ENCODE measurements at places on chromosomes 3 and 15.

GRCh38 chr15:83365370-83365938 lies 81.0 kb upstream of the BNC1 start:
- peak; percentile 23 for DNase-seq

GRCh38 chr3:43104660-43105595 lies 951 bp downstream of the POMGNT2 start:
- DNase-seq, result peak; percentile 58

DNA sequence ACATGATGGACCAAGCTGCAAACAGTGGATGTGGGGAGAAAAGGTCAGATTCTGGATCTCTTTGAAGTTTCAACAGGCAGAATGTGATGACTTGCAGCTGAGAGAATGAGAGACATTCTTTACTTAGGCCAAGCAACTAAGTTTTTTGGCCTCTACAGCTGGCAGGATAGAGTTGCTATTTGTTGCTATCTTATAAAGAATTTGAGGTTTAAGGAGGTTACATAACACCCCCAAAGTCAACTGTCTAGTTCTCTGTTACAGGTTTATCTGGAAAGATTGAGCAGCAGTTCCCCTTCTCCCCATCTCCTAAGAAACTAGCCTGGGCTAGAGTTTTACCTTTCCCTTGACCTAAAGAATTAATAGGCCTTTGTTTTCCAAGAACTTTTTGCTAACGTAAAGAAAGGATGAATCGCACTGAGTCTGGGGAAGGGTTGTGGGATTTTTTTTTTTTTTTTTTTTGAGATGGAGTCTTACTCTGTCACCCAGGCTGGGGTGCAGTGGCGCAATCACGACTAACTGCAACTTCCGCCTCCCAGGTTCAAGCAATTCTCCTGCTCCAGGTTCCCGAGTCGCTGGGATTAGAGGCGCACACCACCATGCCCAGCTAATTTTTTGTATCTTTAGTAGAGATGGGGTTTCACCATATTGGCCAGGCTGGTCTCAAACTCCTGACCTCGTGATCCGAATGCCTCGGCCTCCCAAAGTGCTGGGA lies 26.6 kb upstream of the SLMAP start:
- no peak for DNase-seq

DNA sequence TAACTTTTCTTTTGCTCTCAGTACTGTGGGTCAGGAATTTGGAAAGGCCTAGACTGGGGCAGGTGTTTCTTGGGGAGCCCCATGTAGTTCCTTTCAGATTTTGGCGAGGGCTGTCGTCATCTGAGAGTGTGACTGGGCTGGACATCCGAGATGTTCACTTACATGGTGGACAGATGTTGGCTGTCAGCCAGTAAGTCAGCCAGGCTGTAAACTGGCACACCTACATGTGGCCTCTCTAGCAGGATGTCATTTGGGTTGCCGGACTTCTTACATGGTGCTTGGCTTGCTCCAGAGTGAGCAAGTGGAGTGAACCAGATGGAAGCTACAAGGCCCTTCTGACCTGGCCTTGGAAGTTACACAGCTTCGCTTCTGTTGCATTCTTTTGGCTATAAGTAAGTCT lies 20.7 kb downstream of the TATDN2 start:
- DNase-seq, result no peak

GRCh38 chr15:42140383-42141070 lies 15.9 kb downstream of the PLA2G4F start:
- DNase-seq, result no peak

- DNase-seq, result no peak
Observed at GRCh38 chr3:159679900-159680299, 308.7 kb upstream of the IL12A start.

DNA sequence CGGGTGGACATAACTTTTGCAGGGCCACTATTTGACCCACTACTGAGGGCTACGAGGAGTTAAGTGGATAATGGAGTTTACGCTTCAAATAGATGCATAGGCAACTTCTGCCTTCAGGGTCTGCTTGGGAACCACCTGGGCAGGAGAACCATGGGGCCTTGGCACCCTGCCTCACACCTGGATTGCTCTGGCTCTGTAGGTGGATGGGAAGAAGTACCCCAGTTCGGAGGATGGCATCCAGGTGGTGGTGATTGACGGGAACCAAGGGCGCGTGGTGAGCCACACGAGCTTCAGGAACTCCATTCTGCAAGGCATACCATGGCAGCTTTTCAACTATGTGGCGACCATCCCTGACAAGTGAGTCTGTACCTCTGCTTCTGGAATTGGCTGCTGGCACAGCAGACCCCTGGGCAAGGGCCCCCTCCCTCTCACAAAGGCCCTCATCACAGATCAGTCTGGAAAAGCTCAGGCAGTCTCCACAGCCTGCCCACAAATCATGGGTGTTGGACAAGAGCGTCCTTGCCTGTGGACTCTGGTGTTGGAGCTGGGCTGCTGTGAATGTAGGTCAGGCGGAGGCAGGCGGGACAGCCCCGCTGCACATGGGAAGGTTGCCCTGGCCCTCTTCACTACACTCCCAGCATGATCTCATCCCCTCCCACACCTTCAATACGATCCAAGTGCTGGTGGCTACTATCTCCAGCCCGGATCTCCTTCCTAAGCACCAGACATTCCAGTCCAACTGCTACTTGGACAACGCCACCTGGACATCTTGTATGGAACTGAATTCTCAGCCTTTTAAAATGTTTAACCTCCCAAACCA lies 46.7 kb downstream of the MESD start:
- no peak for DNase-seq

GRCh38 chr3:84680700-84681099 lies 278.1 kb upstream of the CADM2 start:
- DNase-seq, result no peak

DNA sequence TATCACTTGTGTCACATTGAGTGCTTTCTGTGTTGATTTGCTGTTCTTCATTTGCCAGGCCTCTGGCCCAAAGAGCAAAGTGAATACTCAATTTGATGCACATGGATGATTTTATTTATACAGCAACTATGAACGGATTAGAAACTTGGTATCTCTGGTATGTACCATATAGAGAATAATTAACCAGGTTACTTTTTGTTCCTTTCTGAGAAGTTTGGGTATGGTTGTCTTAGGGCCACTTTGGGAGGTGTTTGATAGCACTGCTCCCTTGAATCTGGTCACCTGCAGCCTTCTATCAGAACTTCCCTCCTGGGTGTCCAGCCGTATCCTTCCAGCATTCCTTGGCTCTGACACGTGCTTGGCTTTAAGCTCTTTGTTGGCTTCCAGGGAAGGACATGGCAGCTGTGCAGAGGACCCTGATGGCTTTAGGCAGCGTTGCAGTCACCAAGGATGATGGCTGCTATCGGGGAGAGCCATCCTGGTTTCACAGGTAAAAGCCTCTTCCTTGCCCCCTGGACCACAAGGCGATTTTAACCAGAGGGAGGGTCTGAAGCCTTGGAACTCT lies 12.7 kb downstream of the TAGLN3 start:
- DNase-seq, result no peak

GRCh38 chr3:48398701-48399386 lies 26.8 kb downstream of the FBXW12 start:
- DNase-seq, result no peak

DNA sequence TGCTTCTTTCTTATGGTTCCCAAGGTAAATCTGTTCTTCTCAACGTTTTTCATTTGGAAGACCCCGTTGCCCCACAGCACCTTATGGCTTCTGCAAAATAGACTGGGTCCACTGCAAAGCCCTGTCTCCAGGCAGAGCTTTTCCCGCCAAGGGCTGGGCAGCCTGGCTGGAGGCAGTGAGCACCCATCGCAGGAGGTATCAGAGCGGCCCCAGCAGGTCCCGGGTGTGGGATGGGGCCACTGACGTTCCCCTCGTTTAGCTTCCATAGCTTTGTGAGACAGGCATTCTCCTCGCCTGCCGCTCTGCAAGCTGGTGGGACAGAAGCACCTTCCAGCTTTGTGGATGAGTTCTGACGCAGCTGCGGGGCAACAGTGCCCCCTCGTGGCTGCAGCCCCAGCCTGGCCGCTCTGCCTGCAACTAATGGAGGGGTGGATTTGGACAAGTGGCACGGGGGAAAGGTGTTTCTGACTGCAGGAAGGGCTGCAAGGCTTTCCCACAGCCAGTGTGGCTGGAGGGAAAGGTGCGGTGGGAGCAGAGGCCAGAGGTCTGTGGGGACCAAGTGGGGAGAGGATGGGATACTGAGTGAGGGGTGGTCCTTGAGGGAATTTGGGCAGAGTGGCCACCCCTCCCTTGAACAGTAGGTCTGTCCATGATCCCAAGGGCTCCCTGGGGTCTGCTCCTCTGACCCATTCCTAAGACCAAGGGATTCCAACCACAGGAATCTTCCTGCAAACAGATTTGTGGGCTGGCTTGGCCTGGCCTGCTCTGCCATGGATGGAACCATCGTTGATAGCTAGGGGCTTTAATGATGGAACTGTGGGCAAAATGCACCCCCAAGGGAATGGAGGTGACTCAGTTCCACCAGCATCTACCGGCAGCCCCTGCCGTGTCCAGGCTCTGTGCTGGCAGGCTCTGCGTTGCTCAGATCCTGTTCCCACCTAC lies 99.4 kb downstream of the FBLN2 start:
- DNase-seq, result peak; percentile 80

Measured in C1 segment of cervical spinal cord (tissue), 14 donors.